ENCODE measurements at places on chromosomes 2 and 18. TPM values are rescaled to one million over a fixed set of nuclear protein-coding genes. Genes with fewer than 3 reads are reported as not detected.

KIF5C gene
- 0.16 TPM for total RNA-seq

MARCHF4 gene
- 5.7 TPM for total RNA-seq

RALBP1 gene
- total RNA-seq: 76.9 TPM

CSRNP3 gene
- under 0.01 TPM for total RNA-seq

BAZ2B gene
- 50.2 TPM for total RNA-seq

PSD4 gene
- total RNA-seq: 0.49 TPM

ADAM23 gene
- 3.2 TPM for total RNA-seq

EPB41L3 gene
- 27.3 TPM for total RNA-seq

SERPINB3 gene
- not detected for total RNA-seq

RAMP1 gene
- total RNA-seq: 0.25 TPM

LRRC30 gene
- not detected for total RNA-seq

SLC9A4 gene
- under 0.01 TPM for total RNA-seq

Measured in bladder microvascular endothelial cell (primary cell).